Hypothalamus (tissue), 51 donors: ENCODE measurements at places on chromosomes 13 and 19.

GRCh38 chr19:32809254-32809653 lies 60.3 kb downstream of the SLC7A9 start:
- DNase-seq, result no peak

- DNase-seq, result no peak
Observed at GRCh38 chr13:40016953-40017660, 361.6 kb downstream of the COG6 start.

- no peak for DNase-seq
Observed at GRCh38 chr13:102638741-102639140, 42.0 kb downstream of the TPP2 start.

- no peak for DNase-seq
Observed at GRCh38 chr13:94640721-94641120, 39.1 kb downstream of the GPR180 start.

DNA sequence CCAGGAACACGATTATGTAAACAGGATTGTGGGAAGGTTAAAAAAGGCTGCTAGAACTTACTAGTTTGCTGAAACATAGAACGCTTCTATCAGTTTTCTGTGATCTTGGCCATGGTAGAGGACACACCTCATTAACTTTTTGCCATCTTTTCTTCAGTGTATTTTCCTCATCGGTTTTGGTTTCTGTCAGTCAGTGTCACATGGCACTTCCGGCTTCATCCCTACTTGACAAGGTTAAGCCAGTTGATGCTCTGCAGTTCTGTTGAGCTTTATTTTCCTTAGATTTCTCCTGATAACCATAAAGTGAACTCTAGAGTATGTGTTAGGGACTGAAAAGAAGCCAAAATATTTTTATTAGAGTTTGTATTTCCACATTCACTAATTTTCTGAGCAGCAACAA lies 147.5 kb downstream of the NDFIP2 start:
- DNase-seq, result no peak

- no peak for DNase-seq
Observed at GRCh38 chr19:7196763-7197118, 97.5 kb downstream of the INSR start.

DNA sequence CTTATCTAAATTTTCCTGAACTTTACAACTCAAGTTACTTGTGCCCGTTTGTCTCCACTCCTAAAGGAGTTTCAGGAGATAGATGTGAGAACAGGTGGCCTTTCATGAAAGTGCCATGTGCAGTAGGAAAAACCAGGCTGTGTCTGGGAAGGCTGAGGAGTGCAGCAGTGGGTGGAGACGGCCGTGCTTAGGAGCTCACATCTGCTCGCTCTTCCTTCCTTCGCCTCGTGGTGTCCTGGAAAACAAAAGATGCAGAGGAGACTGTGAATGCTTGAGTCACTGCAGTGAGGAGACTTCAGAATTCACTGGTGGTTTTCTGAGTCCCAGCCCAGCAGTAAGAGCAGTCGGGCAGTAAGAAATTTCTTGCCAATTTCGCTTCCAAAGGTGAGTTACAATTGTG lies 138.4 kb upstream of the RNF113B start:
- no peak for DNase-seq

GRCh38 chr13:111534751-111535522 lies 214.5 kb downstream of the TEX29 start:
- DNase-seq, result no peak

DNA sequence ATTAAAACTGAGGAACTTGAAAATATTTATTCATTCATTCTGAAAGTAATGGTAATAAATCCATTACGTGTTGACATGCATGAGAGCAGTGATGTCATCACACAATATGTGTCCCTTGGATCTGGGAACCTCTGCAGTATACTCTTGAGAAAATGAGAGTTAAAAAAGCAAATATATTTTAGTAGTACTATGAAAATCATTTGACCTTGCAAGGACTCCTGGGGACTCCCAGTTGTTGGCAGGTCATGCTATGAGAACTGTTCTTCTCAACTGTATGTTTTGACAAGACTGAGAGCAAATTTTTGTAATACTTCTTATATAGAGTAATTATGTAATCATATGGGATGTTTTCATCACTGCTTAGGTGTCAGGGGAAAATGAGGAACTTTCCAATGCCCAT lies 249.4 kb downstream of the PCCA start:
- no peak for DNase-seq

DNA sequence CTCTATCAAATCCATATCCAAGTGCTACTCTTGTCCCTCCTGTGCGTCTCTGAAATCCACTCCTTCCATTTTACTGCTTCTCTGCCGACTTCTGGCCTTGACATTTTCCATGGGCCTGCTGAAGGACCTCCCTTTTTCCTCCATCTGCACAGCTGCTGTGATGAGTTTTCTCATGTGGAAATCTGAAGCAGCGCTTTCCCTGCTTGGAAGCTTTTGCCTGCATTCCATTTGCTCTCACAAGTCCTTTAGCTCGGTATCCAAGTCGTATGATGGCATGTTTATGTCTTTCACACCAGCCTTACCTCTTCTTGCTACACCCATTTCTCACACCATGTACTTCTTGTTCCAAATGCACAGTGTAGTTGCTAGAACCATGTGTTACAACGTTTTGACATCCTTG lies 328.2 kb downstream of the GPC5 start:
- DNase-seq, result no peak

- no peak for DNase-seq
Observed at GRCh38 chr13:36674337-36675212, 755 bp downstream of the SERTM1 start.

- DNase-seq, result no peak
Observed at GRCh38 chr19:21835429-21835809, 563 bp downstream of the ZNF43 start.

- no peak for DNase-seq
Observed at GRCh38 chr13:46119883-46120614, 15.2 kb upstream of the CPB2 start.

- peak; percentile 72 for DNase-seq
Observed at GRCh38 chr19:720345-721160, 11.8 kb downstream of the PALM start.

GRCh38 chr19:7349231-7349591 lies 474 bp downstream of the ARHGEF18 start:
- no peak for DNase-seq
